ENCODE measurements at places on chromosomes 6 and 20. TPM values are rescaled to one million over a fixed set of nuclear protein-coding genes. Genes with fewer than 3 reads are reported as not detected.

DNA sequence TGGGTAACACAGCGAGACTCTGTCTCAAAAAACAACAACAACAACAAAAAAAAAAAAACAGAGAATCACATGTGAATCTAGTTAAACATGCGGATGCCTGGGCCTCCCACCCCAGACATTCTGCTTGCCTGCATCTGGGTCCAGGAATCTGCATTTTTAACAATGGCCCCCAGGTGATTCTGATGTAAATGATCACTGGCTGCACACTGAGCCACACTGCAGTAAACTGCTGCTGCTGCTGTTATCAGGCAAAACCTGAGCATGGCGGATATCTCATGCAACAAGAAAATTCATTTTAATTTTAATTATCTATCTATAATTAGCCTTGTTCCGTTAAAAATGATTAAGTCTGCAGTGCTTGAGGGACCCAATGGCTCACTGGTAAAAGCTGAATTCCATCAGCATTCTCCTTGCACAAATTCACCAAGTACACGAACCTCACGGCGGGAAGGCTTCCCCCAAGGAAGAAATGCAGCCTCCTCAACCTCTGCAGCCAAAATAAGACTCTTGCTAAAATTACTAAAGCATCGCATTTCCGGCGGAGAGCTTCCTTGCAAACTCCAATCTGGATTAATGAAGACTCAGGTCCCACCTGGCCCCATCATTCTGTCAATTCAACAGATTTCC lies 81.6 kb upstream of the SNX9 start:
- no peak for DNase-seq

GSTA2 gene
- not detected for total RNA-seq

AHI1 gene
- 13.3 TPM for total RNA-seq

GRCh38 chr6:31114541-31114878 lies at the start of gene PSORS1C1:
Gene PSORS1C1, plus strand, starts transcription at chr6:31114800. Its CDS starts 14,833 bp downstream, at chr6:31129633.
- peak; percentile 91 for DNase-seq

DNA sequence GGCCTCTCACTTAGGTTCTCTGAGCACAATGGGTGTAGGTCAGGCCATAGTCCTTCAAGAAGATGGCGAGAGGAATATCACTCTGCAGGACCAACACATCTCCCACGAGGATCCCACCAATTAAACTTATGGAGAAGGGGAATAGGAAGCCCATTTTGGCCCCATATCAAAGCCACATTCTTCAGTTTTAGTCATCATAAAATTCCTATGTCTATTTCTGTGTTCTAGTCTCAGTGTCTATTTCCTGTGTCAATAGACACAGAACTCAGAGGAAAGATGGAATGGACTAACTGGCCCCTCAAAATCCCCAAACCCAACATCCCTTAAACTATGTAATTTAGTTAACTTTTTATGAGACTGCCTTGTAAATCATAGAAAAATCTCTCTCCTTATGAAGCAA lies 216.8 kb downstream of the HACE1 start:
- DNase-seq = no peak

DNA sequence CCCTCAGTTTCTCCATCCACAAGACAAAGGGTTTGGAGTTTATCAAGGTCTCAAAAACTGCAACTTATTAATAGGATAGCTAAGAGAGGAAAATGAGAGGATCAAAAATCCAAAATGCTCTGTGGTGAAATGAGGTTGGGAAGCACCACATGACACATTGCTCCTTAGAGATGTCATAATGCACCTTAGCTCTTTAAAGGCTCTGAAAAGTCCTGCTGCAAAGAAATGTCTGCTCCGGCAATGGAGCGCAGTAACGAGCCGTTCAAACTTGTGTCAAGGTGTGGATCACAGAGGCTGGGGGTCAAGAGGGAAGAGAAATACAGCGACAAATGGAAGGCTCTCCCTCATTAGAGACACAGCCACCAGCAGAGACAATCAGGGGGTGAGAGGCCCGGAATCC lies 53.1 kb downstream of the BMP7 start:
- no peak for DNase-seq

FOXQ1 gene
- not detected for total RNA-seq

TMEM244 gene
- total RNA-seq = not detected

GRCh38 chr20:2169456-2170088 lies 67.9 kb downstream of the STK35 start:
- DNase-seq = no peak

DNA sequence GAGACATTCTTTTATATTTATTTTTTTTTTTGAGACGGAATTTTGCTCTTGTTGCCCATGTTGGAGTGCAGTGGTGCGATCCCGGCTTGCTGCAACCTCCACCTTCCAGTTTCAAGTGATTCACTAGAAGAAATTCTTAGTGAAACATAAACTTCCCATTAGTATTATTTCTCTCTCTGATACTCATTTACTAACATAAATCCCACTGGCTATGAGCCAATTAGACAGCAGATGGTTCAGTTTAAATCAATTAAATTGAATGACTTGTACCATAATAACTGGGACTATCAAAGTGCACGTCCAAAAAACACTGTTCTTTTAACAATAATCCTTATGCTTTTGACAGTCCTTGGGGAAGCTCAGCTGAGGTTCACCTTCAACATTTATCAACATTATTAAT lies 111.2 kb upstream of the PTCHD4 start:
- DNase-seq = no peak

DNA sequence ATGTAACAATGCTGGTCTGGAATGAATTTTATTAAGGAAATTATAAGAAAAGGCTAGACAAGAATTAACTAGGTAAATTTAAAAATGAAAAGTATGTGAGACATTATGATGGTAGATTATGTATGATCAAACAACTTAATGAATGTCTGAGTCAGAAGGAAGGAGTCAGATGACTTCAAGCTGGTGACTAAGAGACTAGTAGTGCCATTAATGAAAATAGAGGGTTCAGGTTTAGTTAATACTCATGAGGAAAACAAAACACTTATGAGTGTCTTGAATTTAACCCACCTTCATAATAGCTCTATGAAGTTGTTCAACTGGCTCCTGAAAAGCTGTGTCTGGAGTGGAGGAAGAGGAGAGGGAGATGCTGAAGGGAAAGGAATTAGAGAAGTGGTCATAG lies 256.3 kb downstream of the ADGRB3 start:
- DNase-seq = no peak

- DNase-seq = no peak
Observed at GRCh38 chr20:16599257-16599656, 26.0 kb upstream of the KIF16B start.

DNA sequence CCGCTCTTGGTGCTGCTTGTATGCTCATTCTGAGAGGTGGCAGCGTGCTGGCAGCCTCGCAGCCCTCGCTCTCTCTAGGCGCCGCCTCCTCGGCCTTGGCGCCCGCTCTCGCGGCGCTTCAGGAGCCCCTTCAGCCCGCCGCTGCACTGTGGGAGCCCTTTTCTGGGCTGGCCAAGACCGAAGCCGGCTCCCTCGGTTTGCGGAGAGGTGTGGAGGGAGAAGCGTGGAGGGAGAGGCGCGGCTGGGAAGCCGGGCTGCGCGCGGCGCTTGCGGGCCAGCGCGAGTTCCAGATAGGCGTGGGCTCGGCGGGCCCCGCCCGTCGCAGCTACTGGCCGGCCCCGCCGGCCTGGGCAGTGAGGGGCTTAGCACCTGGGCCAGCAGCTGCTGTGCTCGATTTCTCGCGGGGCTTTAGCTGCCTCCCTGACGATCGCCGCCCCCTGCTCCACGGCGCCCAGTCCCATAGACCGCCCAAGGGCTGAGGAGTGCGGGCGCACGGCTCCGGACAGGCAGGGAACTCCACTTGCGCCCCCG lies 19.5 kb upstream of the FAM8A1 start:
- no peak for DNase-seq

TBXT gene
- total RNA-seq = not detected

DNA sequence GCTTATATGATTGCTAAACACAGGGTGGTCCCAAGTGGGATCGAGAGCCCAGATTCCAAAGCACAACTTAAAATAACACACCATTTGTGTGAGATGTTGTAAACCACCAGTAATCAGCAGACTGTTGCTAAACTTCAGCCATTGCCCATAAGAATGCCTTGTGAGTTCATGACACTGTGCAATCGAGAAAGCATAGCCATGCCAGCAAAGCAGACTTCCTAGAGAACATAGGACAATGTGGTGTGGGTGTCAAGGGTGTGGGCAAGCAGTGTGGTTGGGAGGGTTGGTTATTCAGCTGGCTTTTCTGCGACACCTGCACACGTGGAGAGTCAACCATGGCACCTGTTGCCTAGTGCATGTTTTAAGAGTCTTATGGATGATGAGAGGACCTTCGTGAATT lies 16.1 kb upstream of the CALHM6 start:
- DNase-seq = no peak

GRCh38 chr6:37324131-37325033 lies 29.4 kb upstream of the RNF8 start:
- no peak for DNase-seq

XKR7 gene
- not detected for total RNA-seq

GRCh38 chr20:23258747-23259121 lies 91.9 kb upstream of the NXT1 start:
- no peak for DNase-seq

ZC3H12D gene
- 0.35 TPM for total RNA-seq

DNMT3B gene
- total RNA-seq = 0.62 TPM

KCNQ5 gene
- total RNA-seq = not detected

DNA sequence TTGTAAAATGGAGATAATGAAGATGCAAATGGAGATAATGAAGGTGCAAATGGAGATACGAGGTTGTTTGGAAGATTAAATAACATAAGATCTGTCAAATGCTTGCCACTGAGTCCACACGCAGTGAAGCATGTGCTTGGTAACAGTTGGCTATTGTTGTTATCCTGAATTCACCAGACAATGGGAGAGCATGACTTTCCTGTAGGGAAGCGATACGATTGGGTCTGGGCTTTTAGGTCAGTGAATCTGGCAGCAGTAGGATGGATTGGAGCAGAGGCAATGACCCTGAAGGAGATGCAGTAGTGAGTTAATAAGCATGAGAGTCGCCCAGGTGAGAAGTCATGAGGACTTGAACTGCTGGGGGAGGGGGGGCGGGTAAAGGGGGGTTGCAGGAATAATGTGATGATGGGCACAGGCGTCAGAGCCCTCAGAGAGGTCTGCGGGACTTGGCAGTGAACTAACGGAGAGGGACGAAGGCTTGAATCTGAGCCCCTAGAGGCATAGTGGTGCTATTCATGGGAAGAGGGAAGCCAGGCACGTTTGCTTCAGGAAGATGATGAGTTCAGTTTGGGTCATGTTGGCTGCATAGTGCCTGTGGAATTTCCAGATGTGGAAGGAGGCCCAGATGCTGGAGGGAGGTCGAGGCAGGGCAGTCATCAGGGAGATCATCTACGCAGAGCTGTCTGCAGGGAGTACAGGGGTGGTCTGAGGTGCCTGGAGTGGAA lies 55.4 kb downstream of the ZDHHC14 start:
- DNase-seq = no peak

GRCh38 chr20:49615401-49616153 lies 47.6 kb upstream of the PTGIS start:
- DNase-seq = no peak

- DNase-seq = no peak
Observed at GRCh38 chr20:13054011-13054410, 45.2 kb downstream of the SPTLC3 start.

- DNase-seq = no peak
Observed at GRCh38 chr6:11197850-11198249, 34.6 kb downstream of the NEDD9 start.

- DNase-seq = no peak
Observed at GRCh38 chr6:55998576-55998975, 123.2 kb upstream of the BMP5 start.

GRCh38 chr6:56356426-56356825 lies 109.0 kb upstream of the COL21A1 start:
- no peak for DNase-seq

USP49 gene
- 1.7 TPM for total RNA-seq

Measured in cardiac septum (tissue), 1 donor.